ENCODE measurements at places on chromosomes 7 and 10. TPM values are rescaled to one million over a fixed set of nuclear protein-coding genes. Genes with fewer than 3 reads are reported as not detected.

The OPALIN gene
- not detected for total RNA-seq

The GRM8 gene
- 2.3 TPM for total RNA-seq

The CCDC172 gene
- not detected for total RNA-seq

DNA sequence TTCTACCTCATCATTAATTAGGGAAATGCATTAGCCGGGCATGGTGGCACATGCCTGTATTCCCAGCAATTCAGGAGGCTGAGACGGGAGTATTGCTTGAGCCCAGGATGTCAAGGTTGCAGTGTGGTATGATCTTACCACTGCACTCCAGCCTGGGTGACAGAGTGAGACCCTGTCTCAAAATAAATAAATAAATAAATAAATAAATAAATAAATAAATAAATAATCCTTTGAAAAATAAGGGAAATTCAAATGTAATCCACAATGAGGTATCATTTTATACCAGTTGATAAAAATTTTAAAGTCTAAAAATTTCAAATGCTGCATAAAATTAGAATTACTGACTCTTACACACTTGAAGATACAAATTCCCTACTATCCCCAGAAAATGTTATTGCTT, 334.3 kb downstream of the ADK start:
- DNase-seq, result no peak

- no peak for DNase-seq
Observed at GRCh38 chr7:139942636-139943035, 113.6 kb downstream of the TBXAS1 start.

DNA sequence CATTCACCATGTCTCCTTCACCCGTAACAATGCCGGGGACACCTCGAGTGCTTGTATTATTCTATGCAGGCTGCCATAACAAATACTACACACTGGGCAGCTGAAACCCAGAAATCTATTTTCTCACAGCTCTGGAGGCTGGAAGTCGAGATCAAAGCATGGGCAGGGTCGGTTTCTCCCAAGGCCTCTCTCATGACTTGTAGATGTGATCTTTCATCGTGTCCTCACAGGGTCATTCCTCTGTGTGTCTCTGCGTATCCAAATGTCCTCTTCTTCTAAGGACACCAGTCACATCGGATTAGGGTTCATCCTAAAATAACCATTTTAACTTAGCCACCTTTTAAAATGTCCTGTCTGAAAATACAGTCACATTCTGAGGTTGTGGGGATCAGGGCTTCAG, 303.5 kb downstream of the KLF6 start:
- no peak for DNase-seq

- no peak for DNase-seq
Observed at GRCh38 chr7:34074421-34074820, 169.1 kb downstream of the BMPER start.

DNA sequence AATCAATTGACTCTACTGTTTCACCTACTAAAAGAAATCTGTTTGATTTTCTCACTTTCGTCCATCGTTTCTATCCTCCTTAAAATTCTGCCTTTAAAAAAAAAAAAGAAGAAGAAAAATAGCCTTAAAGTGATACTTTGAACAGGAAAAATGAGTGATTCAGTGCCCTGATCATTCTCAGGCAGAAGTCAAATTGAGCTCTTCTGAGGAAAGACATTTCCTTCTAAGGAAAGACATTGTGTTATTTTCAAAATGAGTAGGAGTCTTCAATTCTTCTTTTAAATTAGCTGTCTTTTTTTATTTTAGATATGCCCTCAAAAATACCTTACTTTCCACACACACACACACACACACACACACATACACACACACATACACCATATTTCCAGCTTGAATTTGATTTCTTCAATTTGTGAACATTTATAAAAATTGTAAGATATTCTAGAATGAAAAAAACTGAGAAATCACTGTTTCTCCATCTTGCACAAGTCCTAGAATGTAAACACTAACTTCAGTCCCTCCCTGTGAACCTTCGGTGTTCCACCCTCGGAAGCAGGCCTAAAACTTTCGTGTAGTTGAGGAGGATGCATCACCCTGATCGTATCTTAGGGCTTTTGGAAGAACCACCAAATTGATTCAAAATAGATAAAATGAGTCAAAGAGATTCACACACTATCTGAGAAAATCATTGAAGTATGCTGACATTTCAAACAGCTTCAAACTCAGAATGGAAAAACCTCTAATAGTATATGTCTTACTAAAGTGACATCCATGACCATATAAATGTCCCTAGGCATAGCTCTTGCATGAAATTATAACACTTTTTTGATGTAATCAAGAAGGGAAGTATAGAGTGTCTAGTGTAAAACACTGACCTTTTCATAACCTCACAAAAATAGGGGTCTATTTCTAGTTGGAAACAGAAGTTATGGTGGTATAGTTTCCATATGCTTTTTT, 270.8 kb downstream of the GATA3 start:
- DNase-seq, result no peak

DNA sequence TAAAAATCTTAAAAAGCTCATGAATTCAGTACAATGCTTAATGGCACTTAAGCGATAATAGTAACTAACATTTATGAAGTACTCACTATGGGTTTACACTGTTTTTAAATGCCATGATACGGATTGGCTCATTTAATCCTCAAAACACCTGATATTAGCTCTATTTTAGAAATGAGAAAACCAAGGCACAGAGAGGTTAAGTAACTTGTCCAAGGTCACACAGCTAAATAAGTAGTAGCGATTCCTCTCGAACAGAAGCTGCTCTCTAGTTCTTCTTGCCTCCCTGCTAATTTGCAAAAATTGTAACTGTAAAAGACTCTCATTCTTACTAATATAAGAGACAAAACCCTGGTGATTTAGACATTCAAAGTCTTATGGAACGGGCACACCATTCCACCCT, 110.7 kb upstream of the RHEB start:
- no peak for DNase-seq

GRCh38 chr7:25310896-25311295, 82.6 kb upstream of the NPVF start:
- DNase-seq, result no peak

DNA sequence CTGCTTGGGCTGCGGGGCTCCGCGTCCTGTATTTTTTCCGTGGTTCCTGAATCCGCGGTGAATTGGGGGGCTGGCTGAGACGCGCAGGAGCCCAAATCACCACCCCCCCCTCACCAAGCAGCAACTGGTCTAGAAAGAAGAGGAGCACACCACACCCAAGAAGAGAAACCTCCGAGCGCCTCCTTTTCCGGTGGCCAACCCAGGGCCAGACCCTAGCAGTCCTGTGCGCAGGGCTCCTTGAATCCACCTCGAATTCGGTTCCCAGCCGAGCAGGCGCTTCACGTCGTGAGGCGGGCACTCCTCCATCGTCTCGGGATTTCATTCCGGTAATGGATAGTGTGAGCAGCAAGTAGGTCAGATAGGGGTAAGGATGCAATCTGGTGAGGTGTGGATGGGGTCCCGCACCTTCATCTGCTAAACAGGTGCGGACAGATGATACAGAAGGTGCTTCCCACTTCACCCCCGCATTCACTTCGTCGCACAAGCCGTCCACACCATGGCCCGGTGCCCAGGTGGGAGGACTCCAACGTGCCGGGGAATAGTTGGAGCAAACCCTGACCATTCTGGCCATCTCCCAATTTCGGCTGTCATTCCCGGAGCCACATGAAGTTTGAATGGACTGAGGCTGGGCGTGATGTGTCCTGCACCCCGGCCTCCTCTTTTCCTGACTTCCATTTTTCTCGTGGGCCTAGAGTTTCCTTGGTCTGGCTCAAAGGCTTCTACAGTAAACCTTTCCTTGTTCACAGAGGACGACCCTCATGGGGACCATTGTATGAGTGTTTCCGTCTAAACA, 19.8 kb upstream of the ZNF273 start:
- DNase-seq, result peak; percentile 20

DNA sequence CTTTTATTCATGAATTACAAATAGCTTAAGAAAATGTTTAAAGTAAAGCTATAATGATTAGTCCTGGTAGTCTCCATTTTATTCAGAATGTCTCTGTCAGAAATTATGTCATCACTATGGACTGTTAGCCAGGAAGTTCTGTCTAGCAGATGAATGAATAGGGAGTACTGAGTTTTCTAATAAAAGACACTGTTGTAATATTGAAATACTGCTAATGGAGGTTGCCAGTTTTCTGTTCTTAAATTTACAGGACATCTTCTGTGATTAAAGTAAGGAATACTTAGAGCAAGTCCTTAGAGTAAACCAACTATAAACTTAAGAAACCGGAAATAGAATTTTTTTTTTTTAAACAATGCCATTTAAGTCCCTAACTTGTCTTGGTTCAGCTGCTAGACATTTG, 309.8 kb downstream of the ADK start:
- no peak for DNase-seq

- no peak for DNase-seq
Observed at GRCh38 chr10:3727268-3727667, 57.7 kb downstream of the KLF6 start.

DNA sequence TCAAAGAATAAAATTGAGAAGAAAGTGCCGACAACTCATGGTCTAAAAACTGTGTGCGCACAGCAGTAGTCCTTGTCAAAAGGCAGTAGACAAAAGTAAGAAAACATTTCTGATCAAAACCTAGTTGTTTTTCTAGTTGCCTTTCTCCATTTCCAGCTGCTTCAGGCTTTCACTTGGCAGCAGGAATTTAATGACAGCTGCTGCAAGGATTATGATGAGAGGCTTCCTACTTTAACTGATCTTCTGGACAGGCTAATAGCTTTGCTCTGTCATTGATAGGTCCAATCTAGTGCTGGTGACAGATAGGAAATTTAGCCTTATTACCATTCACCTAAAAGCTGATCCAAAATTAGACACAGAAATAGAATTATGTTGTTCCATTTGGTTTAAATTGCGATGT, 110.7 kb upstream of the SEMA3C start:
- no peak for DNase-seq

Data from stomach (tissue), 19 donors.